ENCODE measurements at places on chromosomes 4 and X. TPM values are rescaled to one million over a fixed set of nuclear protein-coding genes. Genes with fewer than 3 reads are reported as not detected.

DNA sequence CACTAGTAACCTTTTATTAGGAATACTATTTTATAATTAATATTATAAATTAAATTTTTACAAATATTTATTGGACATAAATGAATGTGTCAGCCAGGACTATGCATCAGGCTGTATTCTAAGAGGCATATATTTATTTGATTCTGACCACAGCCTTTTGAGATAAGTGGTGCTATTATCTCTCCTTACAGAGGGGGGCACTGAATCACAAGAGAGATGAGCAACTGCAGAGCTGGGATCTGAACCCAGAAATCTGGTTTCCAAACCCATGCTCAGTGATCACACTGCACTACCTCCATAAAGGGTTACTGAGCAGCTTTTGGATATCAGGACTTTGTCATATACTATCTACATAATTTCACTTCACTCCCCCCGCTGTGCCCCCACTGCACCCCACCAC lies 322.0 kb downstream of the TMA16 start:
- DNase-seq, result no peak

DNA sequence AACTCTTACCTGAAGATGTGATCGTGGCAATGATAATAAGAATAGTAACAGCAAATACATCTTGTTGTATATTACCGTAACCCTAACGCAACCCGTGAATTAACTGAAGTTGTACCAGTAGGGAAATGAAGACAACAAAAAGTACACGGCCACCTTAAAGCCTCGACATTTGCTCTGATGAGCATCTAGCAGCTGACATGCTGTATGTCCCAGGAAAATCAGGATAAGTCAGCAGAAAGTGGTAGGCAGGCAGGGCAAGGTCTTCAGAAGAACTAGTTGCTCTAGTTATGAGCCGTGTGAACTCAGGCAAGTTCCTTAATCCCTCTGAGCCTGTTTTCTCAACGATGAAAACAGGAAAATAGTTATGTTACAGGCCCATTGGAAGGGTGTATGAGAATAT lies 7.7 kb upstream of the ASB5 start:
- no peak for DNase-seq

DNA sequence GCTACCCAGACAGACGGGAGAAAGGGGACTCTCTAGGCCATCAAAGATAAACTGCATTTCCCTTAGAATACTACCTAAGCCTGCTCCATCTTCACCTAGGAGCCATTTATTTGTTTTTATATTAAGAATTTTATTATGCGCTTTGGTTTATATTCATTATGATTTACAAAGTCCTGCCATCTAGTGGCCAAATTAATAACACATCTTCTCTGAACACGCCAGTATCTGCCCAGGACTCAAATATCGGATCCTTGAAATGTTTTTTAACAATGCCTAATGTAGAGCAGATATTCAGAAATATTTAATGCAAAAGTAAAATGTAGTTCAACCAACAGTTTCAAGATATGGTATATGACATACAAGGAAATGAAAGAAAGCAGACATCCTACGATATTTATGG lies 20.8 kb upstream of the PRPS2 start:
- DNase-seq, result no peak

GRCh38 chrX:5113128-5113527 lies 1115.5 kb downstream of the NLGN4X start:
- no peak for DNase-seq

GRCh38 chrX:150258463-150259430 lies 104.4 kb upstream of the MAMLD1 start:
- DNase-seq, result no peak

NPNT gene
- polyA plus RNA-seq, result 207 TPM

FAM199X gene
- 48.4 TPM for polyA plus RNA-seq

DCAF4L1 gene
- 0.17 TPM for polyA plus RNA-seq
